ENCODE measurements at places on chromosomes 11 and 22.

GRCh38 chr11:70048279-70049024, 29.7 kb upstream of the ANO1 start:
- no peak for DNase-seq

- peak; percentile 47 for DNase-seq
Observed at GRCh38 chr11:67265633-67266448, 432 bp upstream of the GRK2 start.

DNA sequence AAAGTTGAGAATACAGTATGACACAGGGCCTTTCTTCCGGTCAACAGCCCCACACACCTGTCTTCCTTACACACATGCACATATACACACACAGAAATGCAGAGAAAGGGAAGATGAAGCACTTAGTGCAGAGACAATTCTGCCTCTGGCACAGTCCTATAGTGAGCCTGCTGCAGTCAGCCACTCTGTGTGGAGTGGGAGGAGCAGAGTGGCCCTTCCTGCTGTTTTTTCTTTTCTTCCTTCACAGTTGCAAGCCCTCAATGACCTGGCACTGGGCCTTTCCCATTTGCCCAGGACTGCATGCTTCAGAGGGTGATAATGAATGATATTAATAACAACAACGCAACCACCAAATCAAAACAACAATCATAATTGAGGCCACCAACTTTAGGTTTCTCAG, 527.0 kb upstream of the B3GAT1 start:
- DNase-seq = no peak

- DNase-seq = no peak
Observed at GRCh38 chr11:128469220-128469619, 118.1 kb downstream of the ETS1 start.

- no peak for DNase-seq
Observed at GRCh38 chr22:23485490-23485889, 94.6 kb downstream of the IGLL1 start.

DNA sequence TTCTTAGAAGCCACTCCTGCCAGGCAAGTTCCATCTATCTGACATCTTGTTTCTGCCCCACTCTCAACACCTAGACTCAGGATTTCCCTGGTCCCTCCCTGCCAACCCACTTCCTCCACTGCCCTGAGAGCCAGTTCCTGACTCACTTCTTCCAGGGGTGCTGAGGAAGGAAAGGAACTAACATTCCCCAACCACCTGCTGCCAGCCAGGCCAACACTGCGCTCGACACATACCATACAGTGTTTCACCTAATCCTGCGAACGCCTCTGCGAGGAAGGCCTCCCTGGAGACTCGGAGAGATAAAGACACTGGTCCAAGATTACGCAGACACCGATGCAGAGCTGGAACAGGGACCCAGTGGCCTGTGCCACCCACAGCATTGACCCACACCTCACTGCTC, 40.2 kb downstream of the MICAL3 start:
- no peak for DNase-seq

DNA sequence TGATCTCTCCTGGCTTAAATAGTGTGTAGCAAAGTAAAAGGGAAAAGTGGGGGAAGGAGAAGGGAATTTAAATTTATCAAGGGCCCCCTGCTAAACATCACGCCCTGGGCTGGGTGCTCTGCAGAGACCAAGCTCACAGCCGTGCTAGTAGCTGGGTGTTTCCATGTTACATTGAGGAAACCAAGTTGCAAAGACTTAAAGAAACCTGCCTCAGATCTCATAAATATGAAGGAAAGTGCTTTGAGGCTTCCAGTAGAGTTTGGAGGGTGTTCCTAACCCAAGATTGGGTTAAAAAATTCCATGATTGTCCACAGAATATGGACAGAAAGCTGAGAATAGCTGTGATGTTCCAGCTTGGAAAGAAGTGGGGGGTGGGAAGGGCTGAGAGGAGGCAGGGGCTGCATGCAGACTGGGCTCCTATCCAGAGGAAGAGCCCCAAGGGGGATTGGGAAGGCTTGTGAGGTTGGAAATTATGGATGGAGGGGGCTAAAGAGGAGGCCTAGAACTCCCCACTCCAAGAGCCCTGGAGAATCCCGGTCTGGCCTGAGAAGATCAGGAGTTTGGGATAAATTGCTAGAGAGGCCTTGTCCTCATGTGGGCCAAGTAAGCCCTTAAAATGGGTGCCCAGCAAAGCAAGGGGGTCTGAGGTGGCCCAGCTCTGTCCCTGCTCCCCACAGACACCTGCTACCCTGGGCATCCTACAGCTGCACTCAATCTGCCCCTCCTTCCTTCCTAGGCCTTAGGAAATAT, 25.0 kb upstream of the OAF start:
- DNase-seq = peak; percentile 68

DNA sequence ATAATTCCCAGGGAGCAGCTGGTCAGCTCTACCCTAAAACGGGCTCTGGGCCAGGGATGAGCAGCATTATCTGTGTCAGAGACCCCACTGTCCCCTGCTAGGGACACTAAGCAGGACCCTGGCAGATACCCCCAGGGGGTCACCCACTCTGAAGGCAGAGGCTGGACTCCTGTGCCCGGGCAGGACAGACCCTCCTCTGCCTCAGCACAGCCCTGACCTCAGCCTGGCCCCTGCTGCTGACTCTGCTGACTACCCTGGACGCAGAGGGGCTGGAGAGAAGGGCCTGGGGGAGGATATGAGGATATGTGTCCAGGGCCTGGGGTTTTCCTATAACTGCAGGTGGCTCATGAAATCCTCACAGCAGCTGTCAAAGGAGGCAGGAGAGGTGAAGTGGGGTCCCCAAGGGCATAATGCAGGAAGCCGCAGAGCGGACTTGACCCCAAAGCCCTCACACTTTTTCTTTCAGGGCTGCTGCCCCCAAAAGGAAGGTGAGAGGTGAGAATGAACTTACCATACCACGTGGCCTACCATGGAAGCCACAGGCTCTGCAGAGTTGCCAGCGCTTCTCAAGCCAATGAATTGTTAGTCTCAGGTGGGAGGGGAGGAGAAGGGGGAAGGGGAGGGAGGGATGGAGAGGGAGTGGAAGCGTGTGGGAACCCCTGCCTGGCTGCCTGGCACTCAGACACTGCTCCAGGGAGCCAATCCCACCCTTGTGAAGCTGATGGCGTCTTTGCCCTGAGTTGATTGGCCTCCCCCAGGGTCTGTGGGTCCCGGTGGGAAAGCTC, 76.7 kb upstream of the WNT11 start:
- DNase-seq = no peak

- no peak for DNase-seq
Observed at GRCh38 chr22:50222508-50222907, 21.7 kb downstream of the SELENOO start.

GRCh38 chr11:3135481-3136440, 29.3 kb downstream of the OSBPL5 start:
- DNase-seq = no peak

DNA sequence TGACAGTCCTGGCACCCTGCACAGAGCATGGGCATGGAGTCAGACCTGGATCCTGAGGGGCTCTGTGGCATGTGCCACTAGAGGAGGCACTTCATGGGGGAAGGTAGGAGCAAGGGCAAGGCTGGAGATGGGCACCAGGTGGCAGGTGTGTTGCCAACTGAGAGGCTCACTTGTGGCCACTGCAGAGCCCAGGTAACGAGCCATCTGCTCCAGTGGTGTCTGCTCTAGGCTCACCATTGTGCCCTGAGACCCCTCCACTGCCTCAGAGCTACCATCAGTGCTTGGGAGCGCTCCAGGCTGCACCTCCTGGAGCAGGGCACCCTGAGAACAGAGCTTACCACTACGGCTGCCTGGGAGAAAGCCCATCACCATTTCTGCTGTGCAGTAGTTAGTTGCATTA, 1.3 kb upstream of the ZDHHC8 start:
- DNase-seq = no peak

GRCh38 chr11:75265851-75266531, 25.4 kb downstream of the TPBGL start:
- DNase-seq = no peak

GRCh38 chr11:17428261-17428660, 39.8 kb upstream of the KCNJ11 start:
- DNase-seq = no peak

DNA sequence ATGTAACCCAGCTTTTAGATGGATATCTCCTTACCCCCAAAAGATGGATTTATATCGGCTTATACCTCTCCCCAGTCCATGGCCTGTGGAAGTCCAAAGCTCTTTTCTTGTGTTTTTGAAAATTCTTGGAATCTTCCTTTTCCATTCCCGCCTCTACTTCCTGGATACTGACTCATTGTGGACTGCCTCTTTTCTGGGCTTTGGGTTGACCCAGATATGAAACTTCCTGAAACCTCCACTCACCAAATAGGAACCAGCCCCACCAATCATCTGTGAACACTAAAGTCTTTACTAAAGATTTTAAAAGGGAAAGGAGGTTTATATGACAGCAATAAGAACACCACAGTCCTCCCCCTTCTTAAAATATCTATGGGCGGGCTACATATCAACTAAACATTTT, 163.4 kb upstream of the SYN3 start:
- DNase-seq = peak; percentile 18

All from fibroblast of upper back skin (primary cell).